ENCODE measurements at places on chromosomes 16 and 17.

DNA sequence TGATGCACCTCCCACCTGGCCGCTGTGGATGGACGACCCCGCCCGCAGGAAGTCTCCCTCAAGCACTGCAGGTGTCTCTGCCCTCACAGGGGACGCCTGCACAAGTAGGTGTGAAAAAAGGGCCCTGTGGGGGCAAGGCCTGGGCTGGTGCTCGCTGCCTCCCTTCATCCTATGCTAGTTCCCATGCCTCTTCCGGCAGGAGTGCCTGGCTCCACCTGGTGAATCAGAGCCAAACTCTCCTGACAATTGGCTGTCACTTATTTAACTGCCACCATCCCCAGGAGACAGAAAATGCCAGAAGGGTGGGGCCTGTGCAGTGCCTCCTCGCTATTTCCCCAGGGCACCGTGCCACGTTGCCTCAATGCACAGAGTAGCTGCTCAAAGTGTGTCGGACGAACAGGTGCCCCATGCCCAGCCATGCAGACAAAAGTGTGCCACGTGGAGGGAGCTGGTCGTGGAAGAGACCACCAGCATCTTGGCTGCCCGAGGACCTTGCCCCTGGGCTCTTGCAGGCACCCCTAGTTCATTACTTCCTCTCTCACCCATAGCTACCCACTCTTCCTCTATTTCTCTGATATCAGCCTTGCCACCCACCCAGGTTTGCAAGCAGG lies 170.7 kb downstream of the SEC14L1 start:
- DNase-seq: no peak

DNA sequence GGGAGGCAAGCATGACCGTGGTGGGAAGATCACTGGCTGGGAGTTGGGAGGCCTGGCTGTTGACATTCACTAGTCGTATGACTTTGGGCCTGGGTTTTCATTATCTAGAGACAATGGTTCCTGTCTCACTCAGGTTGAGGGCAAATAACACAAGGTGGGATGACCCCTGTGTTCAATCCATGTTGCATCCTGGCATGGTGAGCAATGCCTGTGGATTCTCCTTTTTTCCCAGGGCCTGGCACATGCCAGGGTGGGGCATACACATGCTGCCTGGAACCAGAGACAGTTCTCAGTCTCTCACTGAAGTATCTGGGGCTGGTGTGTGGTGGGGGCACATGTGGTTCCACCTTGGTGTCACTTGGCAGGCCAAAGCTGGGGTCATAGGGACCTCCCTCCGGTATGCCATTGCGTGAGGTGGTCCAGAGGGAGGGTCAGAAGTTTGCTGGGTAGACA lies 5.4 kb downstream of the THRA start:
- no peak for DNase-seq

DNA sequence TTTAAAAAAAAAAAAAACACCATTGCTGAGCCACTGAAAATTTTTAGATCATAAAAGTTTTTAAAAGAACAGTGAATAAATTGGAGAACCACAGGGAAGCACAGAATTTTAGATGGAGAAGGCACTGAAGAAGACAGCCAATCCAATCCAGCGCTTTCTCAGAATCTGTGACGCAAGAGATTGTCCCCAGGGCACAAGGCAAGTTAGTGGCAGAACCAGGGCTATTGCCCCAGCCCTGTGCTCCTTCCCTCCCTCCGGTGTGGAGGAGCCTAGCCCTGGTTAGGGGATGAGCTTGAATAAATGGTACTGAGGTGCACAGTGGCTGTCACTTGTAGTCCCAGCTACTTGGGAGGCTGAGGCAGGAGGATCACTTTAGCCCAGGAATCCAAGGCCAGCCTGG lies 108.3 kb downstream of the ZNF423 start:
- no peak for DNase-seq

DNA sequence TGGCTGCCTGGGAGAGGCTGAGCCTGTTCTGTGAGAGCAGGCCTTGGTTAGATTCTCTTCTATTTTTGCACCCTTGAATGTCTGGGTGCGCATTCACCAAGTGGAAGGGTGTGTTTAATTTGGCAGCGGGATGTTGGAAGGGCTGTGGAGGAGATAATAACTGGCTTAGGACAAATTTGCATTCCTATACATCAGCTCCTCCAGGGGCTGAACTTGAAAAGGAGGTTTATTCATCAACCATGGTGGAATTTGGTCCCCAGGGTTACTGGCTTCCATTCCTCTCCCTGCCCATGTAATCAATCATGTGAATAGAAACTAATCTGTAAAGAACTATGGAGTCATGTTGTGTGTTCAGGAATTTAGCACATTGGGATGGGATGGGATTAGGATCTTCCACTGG lies 100.2 kb upstream of the FOXF1 start:
- DNase-seq: no peak

DNA sequence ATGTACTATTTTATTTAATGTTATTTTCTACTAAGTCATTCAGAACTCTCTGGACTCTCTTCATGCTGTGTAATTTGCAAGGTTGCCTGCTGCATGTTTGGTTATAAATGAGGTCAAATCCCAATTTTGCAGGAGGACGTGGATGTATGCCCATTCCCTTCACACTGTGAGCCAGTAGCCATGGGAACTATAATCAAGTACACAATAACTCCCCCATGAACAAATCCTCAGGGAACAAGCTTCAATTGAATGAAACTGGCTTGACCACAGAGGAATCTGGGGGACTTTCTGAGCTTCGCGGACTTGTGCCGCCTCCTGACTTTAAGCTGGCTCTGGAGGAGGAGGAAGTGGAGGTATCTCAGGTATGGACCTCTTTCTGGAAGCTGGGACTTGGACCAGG lies 14.6 kb upstream of the KCTD13 start:
- no peak for DNase-seq

- no peak for DNase-seq
Measured at GRCh38 chr17:21125862-21126261, 902 bp upstream of the DHRS7B start.

DNA sequence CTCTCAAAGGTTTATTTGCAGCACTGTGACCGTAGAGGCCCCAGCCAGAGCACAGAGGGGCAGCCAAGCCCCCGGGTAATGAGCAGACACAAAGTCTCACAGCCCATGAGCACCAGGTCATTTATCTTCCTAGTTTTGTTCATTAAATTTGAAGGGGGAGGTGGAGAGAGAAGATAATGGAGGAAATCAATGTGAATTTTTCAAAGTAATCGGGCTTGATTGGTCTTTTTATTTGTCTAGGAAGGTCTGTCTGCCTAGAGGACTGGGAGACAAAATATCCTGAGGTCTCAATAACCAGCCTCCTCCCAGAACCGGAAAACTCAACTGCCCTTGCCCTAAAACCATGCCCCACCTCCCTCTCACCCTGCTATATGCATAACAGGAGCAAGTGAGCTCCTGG lies 189.0 kb downstream of the SLC39A11 start:
- DNase-seq: no peak

- no peak for DNase-seq
Measured at GRCh38 chr16:82045465-82045864, 10.4 kb downstream of the HSD17B2 start.

GRCh38 chr16:82993926-82994325 lies 367.2 kb downstream of the CDH13 start:
- no peak for DNase-seq

GRCh38 chr17:79461041-79461440 lies 149.8 kb downstream of the RBFOX3 start:
- DNase-seq: no peak

GRCh38 chr17:2936771-2937321 lies 126.6 kb downstream of the OR1D5 start:
- DNase-seq: no peak

DNA sequence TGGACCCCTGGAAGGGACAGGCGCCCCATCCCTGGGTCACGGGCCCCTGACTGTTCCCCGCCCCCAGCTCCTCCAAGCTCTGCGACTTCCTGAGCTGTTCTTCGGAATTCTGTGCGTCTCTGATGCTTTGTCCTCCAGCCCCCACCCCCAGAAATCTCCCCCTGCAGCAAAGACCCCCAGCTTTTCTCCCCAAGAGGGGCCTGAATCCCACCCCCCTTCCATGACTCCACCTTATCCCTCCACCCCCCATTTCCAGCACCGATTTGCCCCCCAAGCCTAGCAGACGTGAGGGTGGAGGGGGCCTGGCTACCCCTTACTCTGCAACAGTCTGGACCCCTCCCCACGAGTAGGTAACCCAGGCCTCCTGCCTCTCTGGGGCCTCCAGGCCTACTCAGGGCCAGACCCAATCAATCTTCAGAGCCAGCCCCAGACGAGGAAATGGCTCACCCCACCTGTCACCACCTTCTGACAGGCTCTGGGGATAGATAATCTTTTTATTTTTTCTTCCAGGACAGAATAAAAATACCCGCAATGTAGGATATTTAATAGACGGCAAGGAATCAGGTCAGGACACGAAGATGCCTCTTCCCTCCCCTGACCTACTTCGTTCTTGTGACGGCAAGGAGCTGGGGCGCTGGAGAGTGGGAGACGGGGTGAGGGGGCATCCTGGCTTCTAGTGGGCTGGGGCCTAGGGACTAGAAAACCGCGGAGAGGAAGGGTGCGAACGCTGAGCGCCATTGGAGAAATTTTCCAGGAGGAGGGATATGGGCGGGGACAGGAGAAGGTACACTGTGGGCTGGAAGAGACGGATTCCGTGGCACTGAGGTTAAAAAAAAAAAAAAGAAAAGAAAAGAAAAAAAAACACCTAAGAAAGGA lies 744 bp upstream of the PLXDC1 start:
- peak; percentile 76 for DNase-seq

- no peak for DNase-seq
Measured at GRCh38 chr16:11032922-11033291, 88.5 kb downstream of the CLEC16A start.

DNA sequence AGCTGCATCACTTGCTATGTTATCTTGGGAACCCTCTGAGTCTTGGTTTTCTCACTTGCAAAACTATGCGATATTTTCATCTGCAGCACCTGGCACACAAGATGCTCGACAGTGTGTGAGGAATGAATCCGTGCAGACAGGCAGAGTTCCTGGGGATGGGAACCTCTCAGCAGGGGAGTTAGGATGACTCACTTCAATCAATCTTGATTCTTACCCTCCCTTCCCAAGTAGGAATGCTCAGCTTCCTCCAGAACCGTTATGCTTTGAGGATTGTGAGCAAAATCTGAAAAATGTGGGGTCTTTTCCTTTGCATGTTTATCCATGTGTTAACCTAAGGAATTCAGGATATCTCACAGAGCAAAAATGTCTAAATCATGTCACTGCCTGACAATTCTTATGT lies 68.9 kb upstream of the HNF1B start:
- peak; percentile 30 for DNase-seq

- DNase-seq: no peak
Measured at GRCh38 chr16:79066561-79066960, 534.0 kb downstream of the MAF start.

DNA sequence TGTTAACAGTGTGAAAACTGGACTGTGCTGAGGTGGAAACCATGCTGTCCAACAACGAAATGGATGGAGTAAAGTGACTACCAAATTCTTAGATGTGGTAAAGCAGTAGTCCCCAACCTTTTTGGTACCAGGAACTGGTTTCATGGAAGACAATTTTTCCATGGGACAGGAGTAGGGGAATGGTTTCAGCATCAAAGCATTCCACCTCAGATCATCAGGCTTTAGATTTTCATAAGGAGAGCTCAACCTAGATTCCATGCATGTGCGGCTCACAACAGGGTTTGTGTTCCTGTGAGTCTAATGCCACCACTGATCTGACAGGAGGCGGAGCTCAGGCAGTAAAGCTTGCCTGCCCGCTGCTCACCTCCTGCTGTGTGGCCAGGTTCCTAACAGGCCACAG lies 11.5 kb downstream of the SLX4 start:
- no peak for DNase-seq

- no peak for DNase-seq
Measured at GRCh38 chr16:70399381-70399780, 39.5 kb downstream of the ST3GAL2 start.

GRCh38 chr17:67212714-67213417 lies 32.1 kb downstream of the HELZ start:
- no peak for DNase-seq

DNA sequence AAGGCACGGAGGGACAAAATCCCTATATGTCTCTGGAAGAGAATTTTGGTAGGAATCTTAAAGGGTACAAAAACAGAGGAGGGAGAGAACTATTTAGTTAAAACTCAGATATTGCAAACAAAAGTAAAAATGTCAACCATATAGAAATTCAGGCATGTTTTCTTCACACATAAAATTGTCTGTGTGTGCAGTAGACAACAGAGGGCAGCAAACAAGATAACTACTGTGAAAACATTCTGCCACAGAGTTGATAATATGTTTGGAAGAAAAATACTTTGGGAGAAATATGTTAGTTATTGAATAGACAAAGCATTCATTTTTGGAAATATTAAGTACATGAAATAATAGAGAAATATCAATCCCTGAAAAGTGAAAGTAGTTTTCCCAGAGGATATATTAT lies 56.2 kb downstream of the SNX11 start:
- DNase-seq: no peak

DNA sequence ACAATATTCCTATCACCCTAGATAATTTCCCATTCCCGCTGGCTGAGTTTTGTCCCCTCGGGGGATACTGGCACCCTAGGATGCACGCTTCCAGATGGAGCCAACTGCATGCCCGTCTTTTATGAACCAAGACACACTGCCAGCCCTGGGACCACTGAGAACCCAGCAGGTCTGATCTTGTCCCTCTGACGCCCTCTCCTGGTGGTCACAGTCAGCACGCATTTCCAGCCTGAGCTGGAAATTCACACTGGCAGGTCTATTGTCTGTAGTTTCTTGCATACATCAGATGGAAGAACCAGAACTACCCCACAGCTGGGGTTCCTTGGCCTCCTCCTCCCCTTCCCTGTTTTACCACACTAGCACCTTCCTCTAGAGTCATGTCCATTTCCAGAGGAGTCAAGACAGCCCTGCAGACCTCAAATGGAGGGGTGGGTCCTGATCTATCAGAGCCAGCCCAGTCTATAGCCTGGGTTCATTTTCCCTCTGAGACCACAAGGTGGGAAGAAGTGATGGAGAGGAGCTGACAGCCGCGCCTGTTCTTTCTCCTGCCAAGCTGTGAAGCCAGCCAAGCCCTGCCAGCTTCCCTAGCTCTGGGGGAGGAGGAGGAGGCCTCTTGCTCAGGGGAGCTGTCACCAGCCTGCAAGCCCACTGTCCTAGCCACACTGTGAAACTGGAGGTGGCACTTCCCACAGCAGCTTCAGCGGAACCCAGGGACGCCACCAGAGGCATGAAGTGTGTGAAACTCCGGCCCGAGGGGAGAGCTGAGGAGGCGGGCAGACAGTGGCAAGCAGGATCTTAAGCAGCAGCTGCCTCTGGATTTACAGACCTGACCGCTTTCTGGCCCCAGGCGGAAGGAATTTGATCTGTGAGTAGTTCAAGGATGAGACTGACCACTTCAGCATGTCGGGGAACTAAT lies 29.3 kb downstream of the MXRA7 start:
- DNase-seq: peak; percentile 55

DNA sequence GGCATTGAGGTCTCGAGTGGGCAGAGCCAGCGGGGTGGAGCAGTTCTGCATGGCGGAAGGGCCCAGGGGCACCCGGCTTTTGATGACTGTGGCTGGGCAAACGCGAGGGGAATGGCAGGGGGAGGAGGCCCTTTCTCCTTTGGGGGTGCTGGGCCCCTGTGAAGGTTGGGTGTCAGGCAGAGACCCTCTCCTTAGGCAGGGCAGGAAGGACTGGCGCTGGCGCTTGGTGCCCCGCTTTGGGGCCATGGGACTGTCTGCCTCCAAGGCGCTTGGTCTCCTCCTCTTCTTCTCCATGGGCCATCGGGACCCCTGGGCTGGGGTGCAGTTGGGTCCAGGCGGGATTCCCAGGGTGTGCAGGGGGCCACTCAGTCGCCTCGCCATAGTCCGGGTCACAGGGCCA lies 12.8 kb upstream of the GFAP start:
- no peak for DNase-seq

Measured in putamen (tissue), 1 donor.